ENCODE measurements at places on chromosomes 3 and 15.

DNA sequence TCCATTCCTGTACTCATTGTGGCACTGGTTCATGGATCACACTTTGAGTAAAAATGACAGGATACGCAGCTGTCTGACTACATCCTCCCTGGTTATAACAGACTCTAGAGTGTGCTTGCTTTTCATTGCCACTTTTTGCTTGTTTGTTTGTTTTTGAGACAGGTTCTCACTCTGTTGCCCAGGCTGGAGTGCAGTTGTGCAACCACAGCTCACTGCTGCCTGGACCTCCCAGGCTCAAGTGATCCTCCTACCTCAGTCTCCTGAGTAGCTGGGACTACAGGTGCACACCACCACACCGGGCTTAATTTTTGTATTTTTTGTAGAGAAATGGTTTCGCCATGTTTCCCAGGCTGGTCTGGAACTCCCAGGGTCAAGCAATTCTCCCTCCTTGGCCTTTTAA, 89.3 kb upstream of the ROBO2 start:
- no peak for DNase-seq

DNA sequence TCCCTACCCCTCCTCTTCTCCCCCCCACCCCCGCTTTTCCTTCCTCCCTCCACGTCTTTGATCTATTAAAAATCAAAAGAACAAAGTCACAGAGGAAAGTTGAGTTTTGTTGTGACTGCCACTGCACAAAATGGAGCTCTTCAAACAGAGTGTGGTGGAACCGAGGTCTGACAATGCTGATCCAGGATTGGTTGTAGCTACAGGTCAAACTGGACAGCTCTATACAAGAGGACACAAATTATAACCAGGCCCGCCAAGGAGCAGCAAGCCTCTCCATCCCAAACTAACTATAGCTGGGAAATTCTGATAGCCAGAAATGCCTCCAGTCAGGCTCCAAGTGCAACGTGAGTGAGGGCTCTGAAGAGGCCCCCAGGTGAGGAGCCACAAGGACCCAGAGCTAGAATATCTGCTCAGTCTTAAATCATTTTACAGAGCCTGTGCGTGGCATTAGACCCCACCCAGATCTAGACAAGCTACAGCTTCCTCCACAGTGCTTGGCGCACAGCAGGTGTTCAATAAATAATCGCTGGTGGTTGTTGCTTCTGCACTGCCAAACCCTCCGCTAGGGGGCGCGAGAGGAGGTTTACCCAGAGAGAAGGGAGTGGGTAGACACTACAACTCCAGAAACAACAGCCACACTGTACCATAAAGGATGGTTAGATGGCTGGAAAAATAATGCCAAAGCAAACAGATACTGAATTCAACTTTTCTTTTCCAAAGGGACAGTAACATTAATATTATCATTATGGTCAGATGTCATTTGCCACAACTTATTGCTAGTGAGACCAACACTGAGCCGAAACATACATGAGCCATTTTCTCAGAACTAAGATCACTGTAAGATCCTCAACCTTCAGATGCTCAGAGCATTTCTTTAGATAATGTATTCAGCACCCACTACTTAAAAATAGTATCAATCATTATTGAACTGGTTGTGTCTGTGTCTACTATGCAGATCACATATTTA, 44.6 kb downstream of the ZIC4 start:
- peak; percentile 28 for DNase-seq

- peak; percentile 59 for DNase-seq
Observed at GRCh38 chr3:148861277-148861869, 3.7 kb upstream of the CPA3 start.

DNA sequence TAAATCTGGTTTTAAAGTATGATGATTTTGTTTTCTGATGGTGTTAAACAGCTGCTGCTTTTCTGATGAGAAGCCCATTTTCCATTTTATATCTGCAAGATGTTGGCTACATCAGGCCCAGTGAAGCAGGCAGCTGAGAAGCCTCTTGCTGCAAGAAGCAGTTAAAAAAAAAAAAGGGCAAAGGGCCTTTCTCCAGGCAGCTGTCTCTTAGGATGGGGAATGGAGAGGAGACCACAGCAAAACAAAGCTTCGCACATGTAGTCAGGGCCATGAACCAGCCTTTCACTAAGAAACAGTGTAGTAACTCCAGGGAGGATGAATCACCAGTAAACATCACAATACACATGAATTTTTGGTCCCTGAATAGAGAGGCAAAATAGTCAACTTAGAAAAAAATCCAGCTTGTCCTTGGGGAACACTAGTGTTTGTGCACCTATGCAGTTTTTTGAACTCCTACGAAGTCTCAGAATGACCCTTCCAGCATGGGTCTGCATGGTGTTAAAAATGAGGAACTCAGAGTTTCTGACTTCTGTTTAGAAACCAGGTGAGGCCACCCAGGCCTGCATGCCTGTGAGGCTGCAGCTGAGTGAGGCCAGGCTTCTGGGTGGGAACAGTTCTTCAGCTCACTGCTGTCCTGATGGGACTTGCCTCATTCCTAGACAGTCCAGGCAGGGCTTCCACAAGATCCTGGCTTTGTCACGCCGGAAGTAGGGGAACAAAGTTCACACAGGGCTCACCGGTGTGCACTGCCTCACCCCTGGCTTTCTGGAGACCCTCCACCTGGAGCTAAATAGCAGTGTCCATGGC, 518.7 kb downstream of the MCTP2 start:
- DNase-seq: no peak

DNA sequence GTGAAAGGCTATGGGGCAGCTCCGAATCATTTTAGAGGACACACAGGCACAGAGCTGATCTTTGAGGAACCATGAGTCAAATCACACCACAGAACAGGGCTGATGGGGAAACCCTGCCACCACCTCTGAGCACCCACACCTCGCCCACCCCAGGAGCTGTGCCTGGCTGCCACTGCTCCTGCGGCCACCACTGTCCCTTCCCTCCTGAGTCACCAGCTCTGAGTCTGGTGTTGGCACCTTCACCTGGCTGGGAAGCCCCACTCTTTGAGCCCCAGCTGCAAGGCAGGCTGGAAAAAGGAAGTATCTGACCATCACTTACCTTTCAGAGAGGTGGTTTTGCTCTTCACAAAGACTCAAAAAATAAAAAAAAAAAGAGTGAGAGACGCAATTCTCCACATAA, 63.6 kb upstream of the MEF2A start:
- DNase-seq: peak; percentile 74

- DNase-seq: peak; percentile 25
Observed at GRCh38 chr15:98547741-98548138, 100.6 kb upstream of the IGF1R start.

DNA sequence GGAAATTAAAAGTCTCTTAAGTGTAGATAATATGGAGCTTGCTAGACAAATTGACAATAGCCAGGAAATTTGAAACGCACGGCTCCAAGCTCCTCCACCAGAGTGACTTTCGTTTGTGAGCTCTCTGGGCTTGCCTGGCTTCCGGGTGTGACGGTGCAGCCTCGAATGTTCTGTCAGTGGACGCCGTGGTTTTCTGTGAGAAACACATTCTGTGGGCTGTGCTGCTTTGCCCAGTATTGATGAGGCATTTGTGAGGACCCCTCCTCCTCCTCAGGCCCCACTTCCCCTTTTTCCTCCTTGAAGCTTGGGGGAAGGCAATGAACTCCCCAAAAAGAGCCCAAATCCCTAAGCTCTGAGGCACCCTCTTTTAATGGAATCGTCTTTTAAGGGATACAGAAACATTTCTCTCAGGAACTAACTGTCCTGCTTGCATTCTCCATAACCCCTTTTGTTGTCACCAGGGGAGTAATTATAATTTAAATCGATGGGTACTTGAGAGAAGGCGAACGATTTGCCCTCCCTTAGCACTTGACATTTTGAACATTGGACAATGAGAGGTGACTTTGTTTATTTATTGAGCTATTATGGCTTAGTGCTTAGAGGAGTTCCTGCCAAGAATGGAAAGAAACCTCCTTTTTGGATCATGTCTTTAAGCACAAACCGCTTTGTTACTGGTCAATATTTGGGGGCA, 40.8 kb downstream of the POLR2M start:
- peak; percentile 10 for DNase-seq

GRCh38 chr15:46266661-46267060, 631.8 kb downstream of the SQOR start:
- DNase-seq: no peak

- DNase-seq: no peak
Observed at GRCh38 chr3:185724761-185725160, 100.1 kb downstream of the IGF2BP2 start.

GRCh38 chr15:93180656-93181055, 91.6 kb upstream of the RGMA start:
- DNase-seq: no peak

DNA sequence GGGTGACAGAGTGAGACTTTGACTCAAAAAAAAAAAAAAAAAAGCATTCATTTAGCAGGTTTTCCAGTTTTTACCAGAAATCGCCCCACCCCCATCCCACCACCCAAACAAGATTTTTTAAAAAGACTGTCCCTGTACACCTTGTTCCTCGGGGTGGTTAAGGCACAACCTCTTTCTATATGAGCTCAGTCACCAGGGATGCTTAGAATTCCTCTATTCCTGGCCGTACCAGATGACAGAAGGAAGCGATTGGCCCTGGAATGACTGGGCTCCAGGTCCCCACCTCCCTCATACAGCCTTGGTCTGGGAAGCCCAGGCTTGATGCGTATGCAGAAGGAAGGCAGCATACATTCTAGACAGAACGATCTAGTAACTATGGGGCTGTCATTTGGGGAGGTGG, 25.6 kb downstream of the IDH2 start:
- no peak for DNase-seq

DNA sequence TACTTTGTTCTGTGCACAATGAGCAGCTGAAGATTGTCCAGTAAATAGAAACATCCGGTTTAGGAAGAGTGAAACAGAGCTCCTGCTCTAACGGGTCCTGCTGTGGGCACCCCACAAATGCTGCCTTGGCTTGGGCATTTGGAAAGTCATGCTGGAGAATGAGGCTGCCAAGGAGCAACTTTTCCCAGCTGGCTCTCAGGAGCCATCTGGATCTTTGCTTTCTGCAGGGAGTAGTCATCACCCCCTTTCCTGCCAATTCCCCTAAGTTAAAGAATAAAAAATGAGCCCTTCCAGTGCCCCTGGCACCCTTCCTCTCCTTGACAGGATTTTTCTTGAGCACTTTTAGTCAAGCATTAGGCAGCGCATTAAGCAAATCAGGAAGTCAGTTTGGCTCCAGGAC, 90.0 kb downstream of the FAM43A start:
- no peak for DNase-seq

DNA sequence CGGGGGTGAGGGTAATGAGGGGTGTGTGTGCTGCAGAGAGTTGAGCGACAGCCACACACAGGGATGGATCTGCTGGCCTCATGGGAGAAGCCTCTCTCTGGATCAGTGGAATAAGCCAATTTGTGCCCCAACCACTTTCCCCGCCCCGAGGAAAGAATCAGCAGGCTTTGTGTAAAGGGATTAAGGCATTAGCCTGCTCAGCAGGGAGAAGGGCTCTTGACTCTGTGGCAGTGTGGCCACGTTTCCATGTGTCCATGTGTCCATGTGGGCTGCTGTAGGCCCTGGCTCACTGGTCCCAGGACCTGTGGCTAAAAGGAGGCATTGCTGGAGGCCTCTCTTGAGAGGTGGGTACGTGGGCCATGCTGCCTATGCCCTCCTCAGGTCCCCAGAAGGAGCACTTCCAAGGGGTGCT, 104.7 kb downstream of the HMG20A start:
- no peak for DNase-seq

DNA sequence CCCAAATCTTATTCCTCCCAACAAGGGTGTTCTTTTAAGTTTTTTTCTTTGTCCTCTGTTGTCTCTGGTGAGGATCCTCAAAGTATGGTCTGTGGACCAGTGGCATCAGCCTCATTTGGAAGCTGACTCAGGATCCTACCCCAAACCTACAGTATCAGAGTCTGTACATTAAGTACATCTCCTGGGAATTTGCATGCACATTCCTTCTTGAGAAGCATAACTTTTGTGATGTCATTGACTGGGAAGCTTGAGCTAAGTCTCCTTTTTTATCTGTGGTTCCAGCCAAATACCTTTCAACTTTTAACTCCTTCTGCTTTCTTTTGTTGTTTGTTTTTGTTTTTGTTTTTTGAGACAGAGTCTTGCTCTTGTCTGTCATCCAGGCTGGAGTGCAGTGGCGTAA, 40.5 kb downstream of the ARMC8 start:
- DNase-seq: no peak

- no peak for DNase-seq
Observed at GRCh38 chr15:33988384-33988783, 20.1 kb downstream of the CHRM5 start.

DNA sequence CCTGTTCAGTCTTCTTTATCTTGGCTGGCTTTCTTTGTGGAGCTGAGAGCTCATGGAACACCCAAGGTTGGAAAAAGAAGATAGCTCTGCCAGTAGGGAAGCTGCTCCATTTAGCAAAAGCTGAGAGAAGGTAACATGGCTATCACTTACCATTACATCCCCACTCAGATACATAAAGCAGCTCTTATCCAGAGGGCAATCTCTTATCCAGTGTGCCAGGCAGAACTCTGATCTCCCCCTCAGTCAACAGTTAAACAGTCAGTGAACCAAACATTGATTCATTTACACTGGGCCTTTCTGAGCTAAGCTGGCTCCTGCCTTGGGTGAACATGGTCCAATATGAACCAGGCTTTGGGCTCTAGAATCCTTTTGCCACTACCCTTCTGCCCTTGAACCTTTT, 624.2 kb downstream of the NTRK3 start:
- no peak for DNase-seq

- peak; percentile 52 for DNase-seq
Observed at GRCh38 chr3:190266913-190267290, 55.3 kb downstream of the CLDN1 start.

DNA sequence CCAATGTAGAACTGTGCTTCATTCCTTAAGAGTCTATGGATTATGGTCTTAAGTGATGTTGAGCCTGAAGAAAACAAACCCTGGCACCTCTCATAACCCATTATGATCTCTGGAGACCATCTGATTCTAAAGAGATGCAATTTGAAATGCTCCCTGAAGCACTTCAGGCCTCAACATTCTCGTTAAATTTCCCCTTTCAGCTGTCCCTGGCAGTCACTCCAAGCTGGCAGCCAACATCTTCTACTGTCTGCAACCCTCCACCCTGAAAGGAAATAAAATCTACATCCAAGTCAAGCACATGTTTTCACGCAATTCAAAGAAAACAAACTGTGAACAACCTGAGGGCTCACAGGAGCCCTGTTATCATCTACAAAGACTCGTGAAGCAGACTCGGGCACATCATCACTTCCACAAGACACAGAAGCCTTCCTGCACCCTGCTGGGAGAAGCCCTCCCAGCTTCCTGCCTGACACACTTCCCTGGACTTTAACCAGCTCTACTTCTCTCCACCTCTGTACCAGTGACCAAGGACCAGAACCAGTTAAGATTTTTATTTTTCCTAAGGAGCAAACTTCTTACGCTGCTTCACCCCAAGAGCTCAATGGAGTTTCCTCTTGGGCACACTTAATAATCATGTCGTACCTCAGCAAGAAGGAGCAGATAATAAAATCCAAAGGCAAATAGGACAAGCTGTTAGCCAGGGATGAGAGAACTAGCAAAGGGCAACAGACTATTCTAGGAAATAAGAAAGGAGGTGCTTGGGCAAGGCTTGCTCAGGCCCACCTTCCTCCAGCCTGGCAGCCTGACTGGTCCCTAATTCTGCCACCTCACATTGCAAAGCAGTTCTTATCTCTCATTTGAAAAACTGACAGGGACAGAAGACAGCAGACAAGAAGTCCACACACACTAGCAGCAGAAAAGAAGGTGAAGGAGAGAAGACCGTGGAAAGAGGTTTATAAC, 67.1 kb downstream of the MAGI1 start:
- no peak for DNase-seq

- peak; percentile 76 for DNase-seq
Observed at GRCh38 chr15:68353421-68354135, 76.0 kb downstream of the FEM1B start.

Measured in inflammatory macrophage treated with lipopolysaccharide for 4 hours (primary cell).